ENCODE measurements at places on chromosomes 7 and 10.

GRCh38 chr7:46707973-46708372, 786.9 kb upstream of the IGFBP3 start:
- no peak for DNase-seq

GRCh38 chr10:63468947-63469346, 3.2 kb upstream of the JMJD1C start:
- no peak for DNase-seq

- no peak for DNase-seq
Measured at GRCh38 chr7:85775431-85775830, 588.6 kb upstream of the SEMA3D start.

DNA sequence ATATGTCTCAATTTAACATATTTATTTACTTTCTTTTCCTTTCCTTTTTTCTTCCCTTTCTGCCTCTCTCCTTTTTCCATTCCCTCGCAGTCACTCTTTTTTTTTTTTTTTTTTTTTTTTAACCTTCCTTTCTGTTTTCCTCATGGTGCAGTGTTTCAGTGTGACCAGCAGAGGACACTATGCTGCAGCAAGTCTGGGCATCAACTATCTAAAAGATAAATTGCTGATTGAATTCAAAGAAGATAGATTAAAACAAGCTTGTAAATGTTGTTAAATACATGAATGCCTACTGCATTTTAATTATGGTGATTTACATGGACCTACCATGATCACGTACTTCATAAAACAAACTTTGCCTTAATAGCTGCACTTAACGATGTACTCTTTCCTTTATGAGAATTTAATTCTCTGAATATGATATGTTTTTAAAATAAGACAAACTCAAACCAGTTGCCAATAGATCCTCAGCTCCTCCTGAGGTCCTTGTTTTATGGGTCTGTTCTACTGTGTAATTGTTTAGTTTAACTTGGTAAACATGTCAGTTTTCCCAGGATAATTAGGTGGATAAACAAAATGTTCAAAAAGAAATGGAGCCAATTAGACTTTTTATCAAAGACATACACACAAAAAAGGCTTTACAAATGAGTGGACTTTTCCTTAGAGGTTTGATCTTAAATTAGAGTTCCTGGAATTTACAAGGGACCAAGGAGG, 101.0 kb upstream of the AGR3 start:
- peak; percentile 73 for DNase-seq

GRCh38 chr7:6546498-6547251, 4.6 kb downstream of the GRID2IP start:
- no peak for DNase-seq

DNA sequence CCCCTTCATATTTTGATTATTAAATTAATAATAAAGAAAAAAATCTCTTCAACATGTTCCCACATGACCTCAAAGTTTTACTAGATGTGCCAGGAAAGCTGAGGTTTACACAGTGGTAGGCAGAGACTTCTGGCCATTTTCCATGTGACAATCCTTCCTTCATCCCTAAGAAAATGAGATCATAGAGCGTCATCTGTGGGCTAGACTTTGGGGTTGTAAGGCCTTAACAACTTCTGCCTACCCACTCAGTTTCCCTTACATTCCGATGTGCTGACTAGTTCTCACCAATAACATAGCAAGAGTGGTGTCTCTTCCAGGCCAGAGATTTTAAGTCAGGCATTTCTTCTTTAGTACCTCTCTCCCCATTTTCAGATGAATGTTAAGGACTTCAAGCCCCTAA, 171.1 kb upstream of the PHF14 start:
- no peak for DNase-seq

DNA sequence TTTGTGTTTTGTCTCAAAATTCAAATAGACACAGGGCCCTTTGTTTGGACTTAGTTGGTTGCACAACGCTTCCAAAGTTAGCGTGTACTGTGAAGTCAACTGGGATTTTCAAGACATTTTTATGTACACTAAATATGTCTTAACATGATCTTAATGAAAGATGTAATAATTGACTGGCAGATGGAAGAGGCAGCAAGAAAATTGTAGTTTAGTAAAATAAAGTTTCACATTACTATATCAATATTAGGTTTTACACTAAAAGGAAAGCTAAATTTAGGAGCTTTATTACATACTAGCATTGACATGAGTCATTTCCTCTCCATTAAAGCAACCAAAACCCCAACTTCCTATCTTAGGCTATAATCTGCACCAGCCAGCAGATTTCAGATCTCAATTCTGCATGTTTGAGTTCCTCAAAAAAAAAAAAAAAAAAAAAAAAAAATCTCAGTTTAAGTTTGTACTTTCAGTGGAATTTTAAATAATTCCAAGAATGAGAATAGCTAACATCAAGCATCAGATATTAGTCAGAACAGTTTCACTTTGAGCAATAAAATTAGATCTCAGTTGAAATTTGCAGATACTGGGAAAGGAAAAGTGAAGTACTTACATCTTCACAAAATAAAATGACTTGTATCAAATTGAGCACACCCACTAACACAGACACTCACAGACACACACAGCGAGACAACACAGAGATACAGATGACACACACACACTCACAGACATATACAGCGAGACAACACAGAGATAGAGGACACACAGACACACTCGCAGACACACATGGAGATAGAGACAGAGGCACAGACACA, 346.6 kb upstream of the KLF6 start:
- peak; percentile 99 for DNase-seq

DNA sequence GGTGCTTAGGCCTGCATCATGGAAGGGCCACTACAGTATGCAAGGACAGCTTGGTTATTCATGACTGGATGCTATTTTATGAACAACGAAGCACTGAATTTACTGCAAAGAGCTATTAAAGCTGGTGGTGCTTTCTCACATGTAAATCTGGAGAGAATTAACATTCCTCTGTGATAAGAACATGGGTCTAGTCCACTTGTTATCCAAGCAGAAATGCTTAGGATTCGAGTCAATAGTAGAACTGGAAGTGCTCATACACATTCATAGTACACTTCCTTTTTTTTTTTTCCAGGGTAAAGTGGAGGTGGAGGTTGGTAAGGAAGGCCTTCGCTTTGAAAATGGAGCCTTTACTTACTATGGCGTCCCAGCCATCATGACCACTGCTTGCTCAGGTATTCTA, 35.0 kb downstream of the CNNM1 start:
- no peak for DNase-seq

- peak; percentile 49 for DNase-seq
Measured at GRCh38 chr7:517774-518629, 1.6 kb downstream of the PDGFA start.

DNA sequence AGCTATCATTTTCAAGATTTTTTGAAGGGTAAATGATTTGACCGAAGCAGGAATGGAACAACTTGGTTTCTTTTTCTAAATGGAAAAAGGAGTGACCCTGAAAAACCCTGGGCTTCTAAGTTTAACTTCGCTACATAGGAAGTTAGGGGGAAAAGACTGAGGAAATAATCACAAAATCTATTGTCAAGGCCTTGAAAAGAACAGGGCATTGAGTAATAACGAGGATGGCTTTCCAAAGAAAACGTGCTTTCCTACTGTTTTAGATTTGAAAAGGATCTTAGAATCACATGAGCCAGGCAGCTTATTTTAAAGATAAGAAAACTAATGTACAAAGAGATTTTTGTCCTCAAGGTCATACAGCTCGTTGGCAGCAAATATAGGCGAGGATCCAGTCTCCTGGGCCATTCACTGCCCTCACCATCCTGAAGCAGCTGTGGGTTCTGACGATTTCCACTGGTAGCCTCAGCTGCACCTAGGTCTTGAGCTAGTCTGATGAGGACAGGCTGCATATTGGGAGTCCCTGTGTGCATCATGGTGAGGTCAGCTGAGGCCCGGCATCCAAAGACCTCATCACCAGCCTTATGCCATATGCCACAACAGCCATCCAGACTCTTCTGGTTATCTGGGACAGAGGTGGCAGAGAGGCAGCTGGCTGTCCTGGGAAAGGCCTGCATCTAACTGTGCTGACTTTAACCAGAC, 384.7 kb upstream of the NRP1 start:
- no peak for DNase-seq

DNA sequence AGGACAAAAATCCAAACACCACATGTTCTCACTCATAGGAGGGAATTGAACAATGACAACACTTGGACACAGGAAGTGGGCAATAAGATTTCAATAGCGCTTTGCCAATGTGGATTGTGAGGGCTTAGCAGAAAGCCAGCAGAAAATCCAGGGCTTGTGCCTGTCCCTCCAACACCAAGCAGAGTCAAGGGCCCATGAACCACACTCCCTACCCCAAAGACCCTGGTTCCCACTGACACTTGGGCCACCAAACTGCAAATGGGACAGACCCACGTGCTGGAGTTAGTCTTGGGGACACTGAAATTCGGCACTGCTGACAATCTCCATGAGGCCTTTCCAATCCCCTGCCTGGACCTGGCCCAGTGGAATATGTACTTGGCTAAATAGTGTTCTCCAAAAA, 67.0 kb downstream of the GRID1 start:
- no peak for DNase-seq

DNA sequence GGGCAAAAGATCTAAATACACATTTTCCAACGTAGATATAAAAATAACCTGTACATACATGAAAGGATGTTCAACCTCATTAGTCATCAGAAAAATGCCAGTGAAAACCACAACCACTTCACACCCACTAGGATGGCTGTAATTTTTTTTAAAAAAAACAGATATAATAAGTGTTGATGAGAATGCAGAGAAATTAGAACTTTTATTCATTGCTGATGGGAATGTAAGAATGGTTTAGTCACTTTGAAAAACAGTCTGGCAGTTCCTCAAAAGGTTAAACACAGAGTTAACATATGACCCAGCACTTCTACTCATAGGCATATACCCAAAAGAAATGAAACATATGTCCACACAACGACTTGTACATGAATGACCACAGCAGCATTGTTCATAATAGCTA, 32.3 kb upstream of the PRKCQ start:
- DNase-seq = no peak

DNA sequence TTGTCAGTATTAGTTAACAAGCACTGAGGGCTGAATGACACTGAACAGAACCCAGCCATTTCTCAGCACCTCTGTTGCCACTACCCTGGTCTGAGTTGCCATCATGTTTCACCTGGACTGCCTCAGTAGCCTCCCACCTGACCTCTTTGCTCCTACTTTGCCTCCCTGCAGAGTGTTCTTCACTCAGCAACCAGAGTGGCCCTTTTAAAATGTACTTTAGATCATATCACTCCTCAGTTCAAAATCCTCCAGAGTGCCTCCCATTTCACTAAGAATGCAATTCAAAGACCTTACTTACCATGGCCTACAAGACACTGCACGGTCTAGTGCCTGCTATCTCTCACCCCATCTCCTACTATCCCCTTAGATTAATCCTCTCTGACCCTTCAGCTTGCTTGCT, 214.5 kb downstream of the AUTS2 start:
- DNase-seq = no peak

GRCh38 chr10:77313066-77313750, 324.4 kb downstream of the KCNMA1 start:
- no peak for DNase-seq

GRCh38 chr7:112511451-112512202, 30.8 kb downstream of the LSMEM1 start:
- DNase-seq = no peak

DNA sequence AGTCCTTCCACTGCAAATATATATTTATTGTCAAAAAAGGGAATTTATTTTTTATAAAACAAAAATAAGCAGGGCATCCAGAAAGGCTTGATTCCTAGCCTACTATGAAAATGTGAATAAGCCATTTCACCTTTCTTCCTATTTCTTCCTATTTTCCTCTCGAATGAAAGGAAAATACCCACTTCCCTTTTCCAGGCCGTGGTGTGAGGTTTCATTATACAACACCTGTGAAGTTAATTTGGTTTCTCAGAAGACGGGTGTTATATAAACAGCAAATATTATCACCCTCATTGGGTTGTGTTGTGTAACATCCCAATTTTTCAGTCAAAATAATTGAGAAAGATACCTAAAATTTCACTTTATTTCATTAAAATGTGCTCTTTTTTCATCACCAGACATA, 214.3 kb downstream of the DGKB start:
- DNase-seq = no peak

- DNase-seq = no peak
Measured at GRCh38 chr10:44966816-44967509, 7.4 kb downstream of the RASSF4 start.

DNA sequence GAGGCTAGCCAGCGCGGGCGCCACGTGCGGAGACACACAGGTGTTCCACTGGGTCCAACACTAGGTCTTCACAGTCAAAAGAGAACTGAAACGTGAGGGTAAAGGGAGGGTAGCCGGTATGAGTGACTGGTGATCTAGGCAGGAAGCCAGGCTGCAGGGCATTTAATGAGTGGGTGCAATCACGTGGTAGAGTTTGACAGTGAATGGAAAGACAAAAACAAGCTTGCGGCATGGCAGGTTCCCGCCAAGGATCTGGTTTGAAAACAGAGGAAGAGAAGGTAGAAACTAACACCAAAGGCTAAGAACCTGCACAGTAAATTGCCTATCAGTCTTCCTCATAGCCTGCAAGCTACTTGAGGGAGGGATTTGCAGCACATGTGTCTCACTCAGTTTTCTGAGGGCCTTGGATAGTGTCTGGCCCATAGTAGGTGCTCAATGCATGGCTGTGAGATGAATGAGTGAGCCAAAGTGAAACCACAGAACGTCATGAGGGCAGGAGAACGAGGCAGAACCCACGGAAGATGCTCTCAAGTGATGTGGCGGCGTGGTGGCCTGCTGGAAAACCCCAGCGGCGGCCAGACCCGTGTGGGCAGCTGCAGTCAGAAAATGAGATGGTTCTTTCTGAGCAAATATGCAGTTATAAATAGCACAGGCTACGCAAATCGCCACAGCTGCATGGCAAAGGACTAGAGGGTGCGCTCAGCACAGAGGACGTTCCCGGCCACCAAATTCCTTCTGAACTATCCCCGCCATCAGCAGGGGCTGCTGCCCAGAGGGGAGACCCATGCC, 183.6 kb upstream of the NFE2L3 start:
- no peak for DNase-seq
